ENCODE measurements at places on chromosomes 6 and 20. TPM values are rescaled to one million over a fixed set of nuclear protein-coding genes. Genes with fewer than 3 reads are reported as not detected.

Gene OLIG3
- not detected for total RNA-seq

DNA sequence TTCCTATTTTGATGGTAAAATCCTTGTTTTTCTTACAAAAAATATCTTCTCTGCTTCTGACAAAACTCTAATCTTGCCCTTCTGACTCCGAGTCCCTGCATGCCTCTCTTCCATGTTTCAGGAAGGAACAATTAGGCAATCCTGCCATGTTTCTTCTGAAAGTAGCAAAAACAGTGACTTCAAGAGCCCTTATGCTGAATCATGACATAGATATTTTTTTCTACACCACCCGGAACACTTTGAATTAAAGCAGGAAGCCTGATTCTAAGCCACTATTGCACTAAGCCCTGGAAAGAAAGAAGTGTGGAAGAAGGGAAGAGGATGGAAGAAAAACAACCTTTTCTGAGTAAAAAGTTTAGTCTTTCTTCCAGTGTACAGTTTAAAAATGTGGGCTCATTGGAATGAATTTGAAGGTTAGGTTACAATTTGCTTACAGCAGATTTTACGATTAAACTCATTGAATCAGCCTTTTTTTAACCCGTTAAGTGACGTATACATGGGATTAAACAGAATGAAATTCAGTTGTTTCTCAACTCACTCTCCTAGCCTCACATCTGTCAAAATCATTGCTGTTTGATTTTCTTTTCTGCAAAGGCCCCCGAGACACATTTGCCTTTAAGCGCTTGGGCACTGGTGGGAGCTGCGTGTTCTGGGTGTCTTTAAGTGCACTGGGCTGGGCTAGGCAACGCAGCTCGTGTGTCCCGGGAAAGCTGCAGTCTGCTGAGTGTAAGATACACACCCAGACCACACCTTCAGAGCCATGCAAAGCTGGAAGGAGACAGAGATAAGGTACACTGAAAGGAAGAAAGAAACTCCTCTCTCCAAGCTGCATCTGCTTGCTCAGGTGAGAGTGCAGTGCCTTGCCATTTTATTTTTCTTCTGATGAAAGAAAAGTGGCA is 159.4 kb upstream of the CITED2 start:
- no peak for DNase-seq
- no peaks in the 10 kb centered on the region for H3K36me3 ChIP-seq
- no peak overlapping the region for H3K27ac ChIP-seq
- H3K4me3 ChIP-seq = no peak overlapping the region
- no peaks in the 10 kb centered on the region for H3K4me1 ChIP-seq
- H3K27me3 ChIP-seq = no peaks in the 10 kb centered on the region

Gene CLDN20
- 3.6 TPM for total RNA-seq

Gene MMP24
- not detected for total RNA-seq

Gene HLA-DQB2
- not detected for total RNA-seq

DNA sequence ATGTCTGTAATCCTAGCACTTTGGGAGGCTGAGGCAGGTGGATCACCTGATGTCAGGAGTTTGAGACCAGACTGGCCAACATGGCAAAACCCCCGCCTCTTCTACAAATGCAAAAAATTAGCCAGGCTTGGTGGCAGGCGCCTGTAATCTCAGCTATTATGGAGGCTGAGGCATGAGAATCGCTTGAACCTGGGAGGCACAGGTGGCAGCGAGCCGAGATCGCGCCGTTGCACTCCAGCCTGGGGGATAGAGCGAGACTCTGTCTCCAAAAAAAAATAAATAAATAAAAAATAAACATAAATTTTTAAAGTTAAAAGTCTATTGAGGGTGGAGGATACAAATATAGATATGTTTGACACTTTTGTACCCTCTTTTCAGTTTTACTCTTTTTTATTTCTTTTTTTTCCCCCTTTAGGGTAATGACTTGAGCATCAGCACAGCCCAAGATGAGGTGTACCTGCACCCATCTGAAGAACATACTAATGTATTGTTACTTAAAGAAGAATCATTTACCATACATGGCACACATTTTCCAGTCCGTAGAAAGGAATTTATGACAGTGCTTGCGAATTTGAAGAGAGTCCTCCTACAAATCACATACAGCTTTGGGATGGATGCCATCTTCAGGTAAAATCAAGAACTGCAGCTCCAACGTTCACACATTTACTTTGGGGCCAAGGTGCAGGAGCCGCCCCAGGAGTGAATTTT is 368.9 kb downstream of the LAMA2 start:
- H3K4me3 ChIP-seq = no peak overlapping the region
- H3K36me3 ChIP-seq = peaks cover 2% of the 10 kb centered on the region
- H3K27me3 ChIP-seq = no peaks in the 10 kb centered on the region
- no peak overlapping the region for H3K27ac ChIP-seq

Gene DNMT3B
- 1.4 TPM for total RNA-seq

DNA sequence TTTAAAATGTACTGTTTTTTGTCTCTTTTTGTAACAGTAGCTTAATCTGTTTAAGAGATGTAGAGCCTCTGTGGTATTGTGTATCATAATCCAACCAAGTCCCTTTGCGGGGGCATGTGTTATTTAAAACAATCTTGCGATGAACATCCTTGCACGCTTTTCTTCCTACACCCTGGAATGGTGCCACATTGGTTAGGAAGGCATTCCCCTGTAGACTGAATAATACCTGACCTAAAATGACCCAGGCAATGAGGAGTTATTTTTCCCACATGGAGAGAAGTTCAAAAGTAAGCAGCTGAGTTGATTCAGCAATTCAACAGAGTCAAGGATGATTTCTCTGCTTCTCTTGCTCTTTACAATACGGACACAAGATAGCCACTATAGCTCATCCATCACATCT is 142.0 kb upstream of the PMEPA1 start:
- H3K36me3 ChIP-seq = no peaks in the 10 kb centered on the region
- H3K27ac ChIP-seq = no peak overlapping the region
- no peaks in the 10 kb centered on the region for H3K27me3 ChIP-seq
- H3K4me1 ChIP-seq = no peaks in the 10 kb centered on the region

GRCh38 chr20:58224097-58224496 is 4.4 kb downstream of the ANKRD60 start:
- DNase-seq = no peak
- H3K4me3 ChIP-seq = no peak overlapping the region
- no peak overlapping the region for H3K27ac ChIP-seq
- H3K4me1 ChIP-seq = peaks cover 10% of the 10 kb centered on the region
- H3K27me3 ChIP-seq = peaks cover 3% of the 10 kb centered on the region

All from tibial nerve (tissue), 4 donors.